Stimulated activated CD8-positive, alpha-beta memory T cell treated with anti-CD3 and anti-CD28 coated beads, Interleukin-7, amount 100 ng/mL, for 1 hour (primary cell): ENCODE measurements at places on chromosomes 12 and 14.

DNA sequence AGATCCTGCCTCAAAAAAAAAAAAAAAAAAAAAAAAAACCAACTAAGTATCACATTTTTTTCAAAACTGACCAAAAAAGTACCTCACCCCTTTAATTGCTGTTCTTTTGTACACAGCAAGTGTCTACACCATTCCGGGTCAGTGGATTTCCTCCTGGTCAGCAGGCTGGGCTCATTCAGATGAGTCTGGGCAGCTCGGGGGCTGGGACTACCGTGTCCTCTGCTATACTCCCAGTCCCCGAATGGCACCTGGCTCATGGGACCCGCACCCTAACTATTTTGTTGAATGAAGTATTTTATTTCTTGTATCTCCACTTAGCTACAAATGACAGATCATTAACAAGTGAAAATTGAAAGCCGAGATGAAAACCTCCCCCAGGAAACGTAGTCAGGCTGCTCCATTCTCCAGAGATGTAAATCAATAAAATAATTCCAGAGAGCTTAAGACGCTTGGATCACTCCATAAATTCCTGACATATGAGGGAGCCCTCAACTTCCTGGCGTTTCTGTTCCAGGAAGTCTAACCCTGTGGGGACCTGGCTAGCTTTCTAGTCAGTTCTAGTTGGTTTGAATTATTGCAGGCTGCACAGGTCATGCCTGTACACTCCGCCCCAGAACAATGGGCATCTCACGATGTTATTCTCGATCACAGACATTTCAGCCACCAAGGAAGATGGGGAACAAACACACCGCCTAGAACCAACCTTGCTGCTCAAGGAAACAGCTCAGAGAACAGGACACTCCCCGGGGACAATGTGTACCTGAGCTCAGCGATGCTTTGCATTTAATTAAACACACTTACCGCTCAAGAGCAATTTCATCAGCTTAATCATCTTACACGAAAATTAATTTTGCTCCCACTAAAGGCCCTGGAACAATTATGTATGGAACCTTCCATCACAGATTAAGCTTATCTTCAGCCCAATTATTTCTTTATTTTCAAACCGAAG is 76.3 kb downstream of the RIMBP2 start:
- DNase-seq = no peak

GRCh38 chr12:118773956-118774723 is 207.2 kb upstream of the SRRM4 start:
- no peak for DNase-seq

DNA sequence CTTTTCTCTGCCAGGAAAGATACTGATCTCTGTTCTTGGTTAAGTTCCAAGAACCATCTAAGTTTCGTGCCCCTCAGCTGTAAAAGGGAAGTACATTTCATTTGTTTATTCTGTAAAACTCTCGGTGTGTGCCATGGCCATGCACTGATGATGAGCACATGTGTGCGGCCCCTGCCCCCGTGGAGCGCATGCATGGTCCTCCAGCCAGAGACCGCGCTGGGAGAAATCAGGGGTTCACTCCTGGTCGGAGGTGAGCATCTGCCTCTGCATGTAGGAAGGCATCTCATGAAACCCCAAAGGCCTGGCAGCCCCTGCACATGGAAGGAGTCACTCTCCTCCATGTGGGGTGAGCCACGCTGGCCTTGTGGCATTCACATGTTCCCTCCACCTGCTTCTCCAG is 102.5 kb upstream of the RTL1 start:
- DNase-seq = no peak

DNA sequence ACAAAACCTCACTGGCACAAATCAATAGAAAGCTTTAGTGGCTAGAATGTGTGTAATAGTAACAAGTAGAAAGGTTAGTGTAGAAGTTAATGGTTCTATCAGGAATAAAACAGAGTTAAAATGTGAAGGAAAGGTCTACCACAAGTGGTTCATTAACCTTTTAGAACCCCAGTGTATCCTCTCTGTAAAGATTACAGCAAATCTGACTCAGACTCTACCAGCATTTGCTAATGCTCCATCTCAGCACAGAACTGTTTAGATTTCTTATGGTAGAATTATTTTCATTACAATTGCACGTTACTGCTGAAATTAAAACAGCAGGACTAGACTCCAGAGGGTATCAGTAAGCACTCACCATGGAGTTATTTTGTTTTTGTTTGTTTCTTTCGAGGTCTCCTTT is 609.0 kb upstream of the LMO3 start:
- DNase-seq = no peak

DNA sequence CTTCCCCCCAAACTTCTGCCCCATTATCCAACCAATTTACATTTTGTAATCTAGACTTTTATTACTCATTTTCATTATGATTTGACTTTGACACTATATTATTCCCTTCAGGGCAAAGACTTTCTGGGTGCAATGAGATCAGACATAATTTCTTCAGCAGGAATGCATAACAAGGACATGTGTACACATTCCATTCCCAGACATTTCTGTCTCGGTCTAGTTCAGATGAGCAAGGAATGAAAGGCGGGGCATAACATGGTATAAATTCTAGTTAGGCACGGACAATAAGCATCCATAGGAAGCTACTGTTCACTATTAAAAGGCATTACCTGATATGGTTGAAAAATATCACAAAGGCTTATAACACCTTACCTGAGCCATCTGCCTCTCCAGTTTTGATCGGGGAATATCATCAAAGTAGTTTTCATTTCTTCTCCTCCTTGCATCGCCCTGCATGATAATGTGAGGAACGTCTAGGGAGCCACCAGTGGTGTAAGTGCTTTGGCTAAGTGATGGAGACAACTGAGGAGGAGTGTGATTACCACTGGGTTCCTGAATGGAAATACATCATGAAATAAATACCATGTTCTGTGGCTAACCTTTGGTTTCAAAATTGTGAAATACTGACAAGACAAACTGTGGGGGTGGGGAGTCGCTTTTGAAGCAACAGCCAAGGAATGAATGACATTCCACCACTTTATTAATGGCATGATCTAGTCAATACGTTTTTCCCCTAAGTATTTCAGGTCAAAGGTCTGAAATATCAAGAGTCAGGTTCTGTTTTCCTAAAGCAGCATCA is 183.9 kb downstream of the APAF1 start:
- DNase-seq = no peak

DNA sequence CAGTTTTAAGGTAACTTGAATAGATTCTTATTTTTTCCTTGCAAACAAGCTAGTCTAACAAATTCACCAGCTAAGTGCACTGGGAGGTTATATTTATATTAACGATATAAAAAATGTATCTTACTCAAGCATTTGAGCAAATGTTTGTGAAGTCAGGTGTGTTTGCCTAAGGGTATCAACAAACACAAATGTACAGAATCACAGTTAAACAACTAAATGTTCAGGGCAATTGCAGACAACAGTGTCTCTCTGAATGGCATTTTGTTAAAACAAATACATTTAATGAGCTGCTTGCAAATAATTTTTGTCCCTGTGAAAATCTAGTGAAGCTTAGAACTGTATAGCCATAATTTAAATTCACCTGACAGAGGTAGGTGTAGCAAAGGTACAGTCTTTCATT is 28.2 kb upstream of the FLRT2 start:
- no peak for DNase-seq

- no peak for DNase-seq
Measured at GRCh38 chr12:124695861-124696260, 128.4 kb upstream of the NCOR2 start.

GRCh38 chr12:115467531-115467930 is 783.6 kb upstream of the TBX3 start:
- DNase-seq = no peak

- no peak for DNase-seq
Measured at GRCh38 chr12:55865327-55865726, 22.6 kb upstream of the MMP19 start.

GRCh38 chr12:49547090-49547690 is 8.4 kb downstream of the KCNH3 start:
- no peak for DNase-seq

- no peak for DNase-seq
Measured at GRCh38 chr14:31194095-31194494, 13.5 kb downstream of the HECTD1 start.

DNA sequence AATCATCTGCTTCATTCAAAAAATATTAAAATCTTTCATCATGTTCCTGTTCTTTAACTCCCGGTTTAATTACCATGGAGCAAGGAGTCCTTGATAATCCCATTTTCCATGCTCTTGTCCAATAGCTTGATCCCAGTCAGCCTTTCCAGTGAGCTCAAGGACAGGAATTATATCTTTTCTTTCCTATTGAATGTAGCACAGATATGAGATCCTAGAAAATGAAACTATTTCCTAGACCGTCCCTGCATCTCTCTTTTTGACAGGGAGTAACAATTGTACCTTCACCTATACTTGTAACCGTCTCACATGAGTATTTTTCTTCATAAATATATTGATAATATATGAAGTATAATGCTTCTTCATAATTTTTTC is 35.6 kb downstream of the PIK3C2G start:
- no peak for DNase-seq

GRCh38 chr12:63752841-63753240 is 26.9 kb upstream of the RXYLT1 start:
- DNase-seq = no peak

DNA sequence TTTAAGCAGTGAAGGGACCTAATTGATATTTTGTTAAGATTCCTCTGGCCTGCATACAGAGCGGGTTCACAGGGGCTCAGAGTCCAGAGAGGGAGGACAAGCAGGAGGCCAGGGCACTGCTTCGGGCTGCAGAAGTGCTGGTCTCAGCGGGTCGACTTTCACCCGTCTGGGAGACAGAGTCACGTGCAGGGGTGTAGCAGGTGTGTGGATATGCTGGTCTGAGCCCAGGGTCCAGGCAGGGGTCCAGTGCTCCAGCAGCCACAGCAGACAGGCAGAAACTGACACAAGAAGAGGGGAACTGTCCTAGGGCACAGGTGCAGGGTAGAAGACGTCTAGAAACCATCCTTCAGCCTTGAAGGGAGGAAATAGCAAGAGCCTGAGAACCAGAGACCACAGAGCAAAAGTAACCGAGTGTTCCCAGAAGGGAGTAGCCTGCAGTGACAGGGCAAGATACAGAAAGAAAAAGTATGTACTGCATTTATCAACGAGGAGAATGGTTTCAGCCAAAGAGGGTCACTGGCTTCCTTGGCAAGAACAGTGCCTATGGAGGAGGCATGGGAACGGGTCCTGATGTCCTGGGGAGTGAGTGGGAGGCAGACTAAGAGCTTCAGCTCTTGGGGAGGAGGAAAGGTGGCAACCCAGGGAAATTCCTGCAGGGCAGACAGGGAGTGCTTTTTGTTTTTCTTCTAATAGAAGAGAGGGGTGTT is 28.7 kb downstream of the FBXO21 start:
- DNase-seq = no peak

DNA sequence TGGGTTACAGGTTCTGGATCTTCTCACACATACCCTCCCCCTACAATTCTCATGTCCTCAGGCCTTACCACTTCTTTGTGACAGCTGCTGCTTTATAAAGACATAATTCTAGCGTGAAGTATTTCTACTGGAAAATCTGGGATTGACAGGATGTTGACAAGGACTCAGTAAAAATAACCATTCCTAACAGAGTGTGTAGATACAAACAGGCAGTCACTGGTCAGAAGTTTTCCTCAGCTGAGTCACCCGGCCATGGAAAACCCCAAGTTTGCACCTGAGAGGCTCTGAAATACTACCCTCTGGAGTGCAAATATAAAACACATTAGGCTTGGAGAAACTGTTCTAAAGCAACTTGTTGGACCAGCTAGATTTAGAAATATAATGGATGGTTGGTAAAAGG is 54.4 kb downstream of the SPPL3 start:
- no peak for DNase-seq

DNA sequence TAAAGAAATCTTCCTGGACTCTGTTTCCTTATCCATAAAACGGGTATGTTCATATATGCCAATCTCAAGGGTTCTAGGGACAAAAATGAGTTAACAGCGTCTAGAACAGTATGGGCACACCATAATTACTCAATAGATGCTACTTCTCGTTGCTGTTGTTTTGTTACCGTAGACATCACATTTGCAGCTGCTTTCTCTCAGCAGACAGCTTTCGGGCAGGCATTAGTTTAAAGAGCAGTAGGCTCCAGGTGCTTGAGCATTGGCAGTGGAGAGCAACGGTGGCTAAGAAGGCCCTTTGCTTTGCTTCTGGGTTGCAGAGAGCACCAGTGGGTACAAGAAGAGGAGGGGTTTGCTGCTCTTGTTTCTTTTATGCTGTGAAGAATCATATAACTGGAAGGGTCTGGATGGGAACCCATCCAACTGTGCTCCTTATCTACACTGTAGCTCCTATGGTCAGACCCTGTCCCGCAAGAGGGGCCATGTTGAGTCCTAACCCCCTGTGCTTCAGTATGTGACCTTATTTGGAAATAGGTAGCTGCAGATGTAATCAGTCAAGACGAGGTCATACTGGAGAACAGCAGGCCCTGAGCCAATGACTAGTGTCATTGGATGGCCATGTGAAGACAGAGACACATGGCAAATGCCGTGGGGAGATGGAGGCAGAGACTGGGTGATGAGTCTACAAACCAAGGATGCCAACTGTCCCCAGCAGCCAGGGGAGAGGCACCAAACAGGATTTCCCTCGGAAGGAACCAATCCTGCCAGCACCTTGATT is 120.0 kb downstream of the RBM19 start:
- no peak for DNase-seq

GRCh38 chr12:49946086-49946485 is 4.5 kb upstream of the AQP2 start:
- no peak for DNase-seq

DNA sequence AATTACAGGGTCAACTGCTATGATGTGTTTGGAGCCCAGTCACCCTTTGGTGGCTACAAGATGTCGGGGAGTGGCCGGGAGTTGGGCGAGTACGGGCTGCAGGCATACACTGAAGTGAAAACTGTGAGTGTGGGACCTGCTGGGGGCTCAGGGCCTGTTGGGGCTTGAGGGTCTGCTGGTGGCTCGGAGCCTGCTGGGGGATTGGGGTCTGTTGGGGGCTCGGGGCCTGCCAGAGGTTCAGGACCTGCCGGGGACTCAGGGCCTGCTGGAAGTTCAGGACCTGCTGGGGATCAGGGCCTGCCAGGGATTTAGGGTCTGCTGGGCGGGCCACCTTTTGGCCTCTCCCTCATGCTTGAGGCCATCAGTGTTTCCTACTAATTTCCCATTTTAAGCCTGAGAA is 37.1 kb downstream of the ALDH2 start:
- no peak for DNase-seq

GRCh38 chr14:103872481-103873113 is 25.2 kb upstream of the PPP1R13B start:
- DNase-seq = no peak

- DNase-seq = no peak
Measured at GRCh38 chr12:57604992-57605810, 577 bp downstream of the DTX3 start.

DNA sequence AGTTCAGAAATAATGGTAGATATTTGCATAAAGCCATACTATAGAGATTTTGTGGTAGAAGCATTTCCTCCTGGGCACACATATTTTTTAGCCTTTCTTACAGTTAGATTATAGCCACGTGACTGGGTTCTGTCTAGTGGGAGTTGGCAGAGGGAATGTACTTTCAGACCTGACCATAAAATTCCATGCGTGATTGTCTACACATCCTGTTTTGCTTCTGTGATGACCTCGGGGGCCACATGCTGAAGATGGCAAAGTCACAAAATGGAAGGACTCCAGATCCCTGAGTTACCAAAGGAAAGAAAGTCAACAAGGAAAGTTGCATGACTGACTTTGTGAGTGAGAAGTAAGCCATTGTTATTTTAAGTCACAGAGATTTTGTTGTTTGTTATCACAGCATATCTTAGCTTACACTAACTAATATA is 14.6 kb upstream of the MIA2 start:
- DNase-seq = no peak

- DNase-seq = no peak
Measured at GRCh38 chr12:77800501-77800900, 30.2 kb upstream of the NAV3 start.

GRCh38 chr14:102187044-102187443 is 47.3 kb downstream of the WDR20 start:
- DNase-seq = no peak
